ENCODE measurements at places on chromosomes 12 and 14.

DNA sequence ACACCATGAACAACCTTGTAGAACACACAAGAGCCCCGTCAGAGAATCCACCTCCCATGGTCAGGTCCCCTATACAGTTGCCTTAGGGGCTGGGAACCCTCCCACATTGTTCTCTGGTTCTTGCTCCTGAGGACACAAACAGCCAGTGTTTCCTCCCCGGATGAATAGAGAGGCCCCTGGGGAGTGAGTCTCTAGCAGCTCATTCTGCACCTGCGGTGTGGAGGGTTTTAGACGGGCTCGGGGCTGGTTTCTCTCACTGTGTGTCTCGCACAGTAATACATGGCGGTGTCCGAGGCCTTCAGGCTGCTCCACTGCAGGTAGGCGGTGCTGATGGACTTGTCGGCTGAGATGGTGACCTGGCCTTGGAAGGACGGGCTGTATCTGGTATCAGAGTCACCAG lies 1052.1 kb downstream of the TMEM121 start:
- no peak for DNase-seq

- no peak for DNase-seq
Measured at GRCh38 chr12:15672671-15673270, 116.4 kb downstream of the EPS8 start.

DNA sequence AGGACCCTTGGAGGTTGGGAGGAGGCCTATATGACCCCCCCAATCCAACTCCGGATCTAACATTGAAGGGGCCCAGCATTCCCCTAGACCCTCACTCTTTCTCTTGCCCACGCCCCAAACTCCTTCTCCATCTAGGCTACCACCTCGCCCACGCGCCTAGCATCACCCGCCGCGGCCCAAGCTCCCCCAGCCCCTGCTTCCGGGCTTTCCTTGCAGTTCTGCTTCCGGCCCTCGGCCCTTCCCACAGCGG lies 445 bp downstream of the CERS5 start:
- no peak for DNase-seq

DNA sequence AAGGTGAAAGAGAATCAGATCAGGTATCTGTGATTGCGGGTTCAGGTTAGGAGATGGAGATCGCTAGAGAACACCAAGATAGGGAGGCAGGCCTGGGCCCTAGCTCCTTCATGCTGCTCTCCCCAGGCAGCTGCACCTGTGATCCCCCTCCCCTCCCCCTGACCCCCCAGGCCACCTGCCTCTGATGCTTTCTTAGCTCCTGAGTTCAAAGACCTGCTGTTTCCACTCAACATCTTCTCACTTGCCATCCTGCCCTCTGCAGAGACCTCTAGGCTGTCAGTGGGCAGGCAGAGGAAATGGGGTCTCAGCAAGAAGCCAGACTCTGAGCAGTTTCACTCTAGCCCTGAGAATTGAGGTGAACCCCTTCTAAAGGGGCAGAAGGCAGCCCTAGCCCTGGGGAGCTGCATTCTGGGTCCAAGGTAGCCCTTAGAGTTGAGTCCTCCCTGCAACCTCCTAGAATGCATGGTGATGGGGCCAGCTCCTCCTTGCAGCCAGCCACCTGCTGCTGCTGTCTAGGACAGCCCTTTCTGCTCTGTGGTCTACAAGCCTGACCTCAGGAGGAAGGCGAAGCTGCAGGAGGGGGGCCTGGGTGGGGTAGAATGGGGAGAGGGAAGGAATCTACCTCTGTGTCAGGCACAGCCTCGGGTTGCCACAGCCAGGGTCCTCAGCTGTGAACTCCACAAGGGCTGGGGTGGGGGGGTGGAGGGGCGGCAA lies 6.4 kb upstream of the SLC48A1 start:
- no peak for DNase-seq

DNA sequence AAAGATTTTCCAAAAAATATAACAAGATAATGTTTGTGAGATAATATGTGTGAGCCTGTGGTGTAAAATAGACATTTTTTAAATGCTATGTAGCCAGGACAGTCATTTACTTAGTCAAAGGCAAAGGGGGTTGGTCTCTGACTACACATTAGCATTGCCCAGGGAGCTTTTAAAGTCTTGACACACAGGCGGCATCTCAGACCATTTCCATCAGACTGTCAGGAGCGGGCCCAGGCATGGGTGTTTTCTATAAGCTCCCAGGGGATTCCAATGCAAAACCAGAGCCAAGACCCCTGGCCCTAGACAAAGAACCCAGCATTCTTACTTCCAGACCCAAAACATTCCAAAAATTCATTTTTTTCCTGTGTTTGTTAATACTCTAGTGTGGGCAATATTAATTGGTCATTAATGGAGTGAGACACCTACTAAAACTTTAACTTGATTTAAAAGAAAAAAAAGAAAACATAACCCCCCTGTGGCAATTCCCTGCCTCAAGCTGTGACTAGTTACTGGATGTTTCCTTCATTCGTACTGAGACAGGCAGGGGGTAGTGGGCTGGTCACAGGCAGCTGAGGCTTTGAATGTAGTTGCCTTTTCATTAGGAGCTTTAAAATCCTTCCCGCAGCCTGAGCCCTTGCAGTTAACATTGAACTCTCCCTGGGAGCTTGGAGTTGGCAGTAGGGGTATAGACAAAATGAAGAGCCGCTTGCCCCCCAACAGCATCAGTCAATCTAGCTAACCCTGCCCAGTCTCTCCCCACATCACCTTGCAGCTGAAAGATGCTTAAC lies 103.7 kb downstream of the CMKLR1 start:
- no peak for DNase-seq

- no peak for DNase-seq
Measured at GRCh38 chr14:102878970-102879460, 43.4 kb upstream of the AMN start.

- DNase-seq: no peak
Measured at GRCh38 chr12:131761638-131762037, 50.7 kb downstream of the SFSWAP start.

- no peak for DNase-seq
Measured at GRCh38 chr12:2733493-2734355, 61.0 kb upstream of the FKBP4 start.

- no peak for DNase-seq
Measured at GRCh38 chr12:3698218-3698974, 54.5 kb downstream of the CRACR2A start.
